ENCODE measurements at places on chromosomes 4 and X.

DNA sequence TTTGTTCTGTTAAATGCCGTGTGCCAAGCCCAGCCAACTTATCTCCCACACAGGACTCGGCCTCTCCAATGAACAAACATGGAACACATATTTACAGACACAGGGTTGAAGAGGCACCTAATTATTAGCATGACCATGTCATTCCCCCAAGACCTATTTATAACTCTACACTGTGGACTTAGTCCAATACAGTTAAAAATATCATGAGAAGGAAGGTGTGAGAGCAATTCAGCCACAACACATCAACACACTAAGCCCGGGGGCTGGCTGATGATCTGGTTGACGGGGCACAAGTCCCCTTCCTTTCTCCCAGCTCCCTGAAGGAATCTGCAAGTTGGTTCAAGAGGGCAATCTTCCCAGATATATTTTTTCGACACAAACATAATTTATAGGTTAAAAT lies 28.1 kb downstream of the MANBA start:
- no peaks in the 10 kb centered on the region for H3K27me3 ChIP-seq
- no peak overlapping the region for H3K4me3 ChIP-seq
- H3K36me3 ChIP-seq, result peaks cover 25% of the 10 kb centered on the region
- DNase-seq, result no peak
- peaks cover 16% of the 10 kb centered on the region for H3K4me1 ChIP-seq
- H3K27ac ChIP-seq, result no peak overlapping the region

DNA sequence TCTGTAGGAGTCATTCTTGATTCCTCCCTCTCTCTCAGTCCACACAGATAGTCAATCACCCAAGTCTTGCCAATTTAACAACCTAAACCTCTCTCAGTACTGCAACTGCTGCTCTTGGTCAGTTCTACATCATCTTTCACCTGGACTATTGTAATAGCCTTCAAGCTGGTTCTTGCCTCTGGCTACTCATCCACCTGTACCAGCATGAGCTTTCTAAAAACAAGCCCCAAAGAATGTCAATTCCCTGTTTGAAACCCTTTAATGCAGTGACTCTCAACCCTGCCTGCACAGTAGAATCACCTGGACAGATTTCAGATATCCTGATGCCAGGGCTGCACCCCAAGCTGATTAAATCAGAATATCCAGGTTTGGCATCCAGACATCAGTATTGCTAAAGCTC lies 48.3 kb downstream of the VGLL1 start:
- H3K4me3 ChIP-seq, result no peak overlapping the region
- no peaks in the 10 kb centered on the region for H3K36me3 ChIP-seq
- no peak overlapping the region for H3K27ac ChIP-seq
- no peak for DNase-seq

DNA sequence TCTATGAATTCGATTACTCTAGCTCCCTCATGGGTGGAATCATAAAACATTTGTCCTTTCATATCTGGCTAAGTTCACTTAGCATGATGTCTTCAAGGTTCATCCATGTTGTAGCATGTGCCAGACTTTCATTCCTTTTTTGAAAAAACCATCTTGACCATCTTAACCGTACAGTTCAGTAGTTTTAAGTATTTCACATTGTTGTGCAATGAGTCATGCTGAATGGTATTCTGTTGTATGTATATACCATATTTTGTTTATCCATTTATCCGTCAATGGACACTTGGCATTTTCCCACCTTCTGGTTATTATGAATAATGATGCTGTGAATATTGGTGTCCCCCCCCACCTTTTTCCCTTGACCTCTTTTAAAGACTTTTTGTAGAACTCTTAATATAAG lies 72.4 kb upstream of the TLR2 start:
- DNase-seq, result no peak
- H3K4me1 ChIP-seq, result peaks cover 26% of the 10 kb centered on the region
- H3K4me3 ChIP-seq, result no peak overlapping the region
- H3K27ac ChIP-seq, result no peak overlapping the region
- H3K36me3 ChIP-seq, result peaks cover 71% of the 10 kb centered on the region

DNA sequence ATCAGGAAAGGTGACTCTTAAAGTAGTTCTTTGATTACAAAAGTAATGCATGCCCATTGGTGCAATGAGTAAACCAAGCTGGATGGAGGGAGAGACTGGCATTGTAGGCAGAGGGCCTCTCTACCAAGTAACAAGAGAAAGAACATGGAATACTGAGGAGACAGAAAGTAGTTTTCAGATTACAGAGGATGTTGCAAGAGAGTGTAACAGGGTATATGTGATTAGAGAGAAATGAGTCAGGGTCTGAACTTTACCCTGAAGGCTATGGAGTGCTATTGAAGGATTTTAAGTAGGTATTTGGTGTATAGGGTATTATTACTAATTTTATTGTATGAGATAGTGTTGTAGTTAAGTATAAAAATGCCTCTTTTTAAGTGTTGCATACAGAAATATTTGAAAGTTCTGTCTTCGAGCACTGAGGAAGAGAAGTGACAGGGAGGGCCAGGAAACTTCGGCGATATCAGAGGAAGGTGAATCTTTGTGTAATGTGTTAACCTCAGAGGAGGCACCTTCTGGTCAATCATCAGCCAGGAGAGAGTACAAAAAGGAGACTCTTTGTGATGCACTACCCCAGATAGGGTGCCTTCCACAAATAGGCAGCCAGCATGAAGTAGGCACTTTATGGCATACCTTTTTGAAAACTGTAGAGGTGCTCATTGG lies 8.2 kb downstream of the NKAP start:
- H3K4me3 ChIP-seq, result no peak overlapping the region
- no peaks in the 10 kb centered on the region for H3K4me1 ChIP-seq
- no peak for DNase-seq
- no peaks in the 10 kb centered on the region for H3K27me3 ChIP-seq
- H3K36me3 ChIP-seq, result peaks cover 17% of the 10 kb centered on the region

- no peak overlapping the region for H3K27ac ChIP-seq
- no peaks in the 10 kb centered on the region for H3K27me3 ChIP-seq
- H3K36me3 ChIP-seq, result peaks cover 1% of the 10 kb centered on the region
- H3K4me3 ChIP-seq, result no peak overlapping the region
- peaks cover 11% of the 10 kb centered on the region for H3K4me1 ChIP-seq
Observed at GRCh38 chrX:15679246-15679645, 14.6 kb upstream of the CLTRN start.

- no peak for DNase-seq
- peak overlapping the region; percentile 89 for H3K27ac ChIP-seq
- peaks cover 21% of the 10 kb centered on the region for H3K36me3 ChIP-seq
- H3K27me3 ChIP-seq, result peaks cover 32% of the 10 kb centered on the region
- peaks cover 34% of the 10 kb centered on the region for H3K4me1 ChIP-seq
Observed at GRCh38 chrX:54808109-54808604, 612 bp downstream of the MAGED2 start.

GRCh38 chr4:87749883-87750282 lies 49.5 kb upstream of the IBSP start:
- H3K4me3 ChIP-seq, result no peak overlapping the region
- no peaks in the 10 kb centered on the region for H3K36me3 ChIP-seq
- no peaks in the 10 kb centered on the region for H3K4me1 ChIP-seq
- H3K27ac ChIP-seq, result no peak overlapping the region

- peaks cover 33% of the 10 kb centered on the region for H3K36me3 ChIP-seq
- no peak for DNase-seq
- peaks cover 26% of the 10 kb centered on the region for H3K4me1 ChIP-seq
Observed at GRCh38 chr4:4420421-4420820, 33.5 kb downstream of the NSG1 start.

DNA sequence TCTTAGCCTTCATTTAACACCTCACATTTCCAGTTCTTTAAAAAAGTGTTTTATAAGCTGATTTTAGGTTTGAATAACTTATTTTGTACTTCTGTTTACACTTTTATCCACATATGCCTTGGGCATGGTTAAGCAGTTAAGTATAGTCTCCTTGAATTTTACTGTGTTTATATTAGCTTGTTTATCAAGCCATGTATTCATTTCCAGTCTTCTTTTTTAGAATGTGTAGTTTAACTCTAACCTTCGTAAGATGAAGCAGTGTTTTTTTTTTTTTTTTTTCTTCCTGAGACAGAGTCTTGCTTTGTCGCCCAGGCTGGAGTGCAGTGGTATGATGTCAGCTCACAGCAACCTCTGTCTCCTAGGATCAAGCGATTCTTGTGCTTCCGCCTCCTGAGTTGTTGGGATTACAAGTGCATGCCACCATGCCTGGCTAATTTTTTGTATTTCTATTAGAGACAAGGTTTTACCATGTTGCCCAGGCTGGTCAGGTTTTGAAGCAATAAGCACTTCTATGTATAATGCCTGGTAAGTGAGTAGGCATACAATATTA lies 42.5 kb downstream of the BMP2K start:
- H3K4me3 ChIP-seq, result no peak overlapping the region
- DNase-seq, result no peak
- no peaks in the 10 kb centered on the region for H3K4me1 ChIP-seq

DNA sequence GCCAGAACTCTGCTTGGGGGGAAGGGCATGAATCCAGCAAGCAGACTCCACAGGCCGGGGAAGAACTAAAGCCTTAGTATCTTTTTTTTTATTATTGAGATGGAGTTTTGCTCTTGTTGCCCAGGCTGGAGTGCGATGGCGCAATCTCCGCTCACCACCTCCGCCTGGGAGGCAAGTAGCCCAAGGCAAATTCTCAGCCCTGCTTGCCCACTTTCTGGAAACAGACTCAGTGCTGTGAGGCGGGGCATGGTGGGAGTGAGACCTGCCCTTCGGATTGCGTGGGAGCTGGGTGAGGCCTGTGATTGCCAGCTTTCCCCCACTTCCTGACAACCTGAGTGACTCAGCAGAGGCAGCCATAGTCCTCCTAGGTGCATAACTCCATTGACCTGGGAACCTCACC lies 348.8 kb downstream of the GASK1B start:
- no peak overlapping the region for H3K4me3 ChIP-seq
- H3K27me3 ChIP-seq, result no peaks in the 10 kb centered on the region
- H3K4me1 ChIP-seq, result no peaks in the 10 kb centered on the region
- H3K27ac ChIP-seq, result no peak overlapping the region

GRCh38 chr4:101187841-101188240 lies 159.5 kb downstream of the PPP3CA start:
- no peak overlapping the region for H3K4me3 ChIP-seq
- H3K4me1 ChIP-seq, result peaks cover 11% of the 10 kb centered on the region
- no peak overlapping the region for H3K27ac ChIP-seq

GRCh38 chrX:47420265-47420664 lies 49.9 kb downstream of the ZNF157 start:
- no peaks in the 10 kb centered on the region for H3K36me3 ChIP-seq
- peak overlapping the region; percentile 60 for H3K27ac ChIP-seq
- H3K4me3 ChIP-seq, result no peak overlapping the region
- DNase-seq, result no peak

DNA sequence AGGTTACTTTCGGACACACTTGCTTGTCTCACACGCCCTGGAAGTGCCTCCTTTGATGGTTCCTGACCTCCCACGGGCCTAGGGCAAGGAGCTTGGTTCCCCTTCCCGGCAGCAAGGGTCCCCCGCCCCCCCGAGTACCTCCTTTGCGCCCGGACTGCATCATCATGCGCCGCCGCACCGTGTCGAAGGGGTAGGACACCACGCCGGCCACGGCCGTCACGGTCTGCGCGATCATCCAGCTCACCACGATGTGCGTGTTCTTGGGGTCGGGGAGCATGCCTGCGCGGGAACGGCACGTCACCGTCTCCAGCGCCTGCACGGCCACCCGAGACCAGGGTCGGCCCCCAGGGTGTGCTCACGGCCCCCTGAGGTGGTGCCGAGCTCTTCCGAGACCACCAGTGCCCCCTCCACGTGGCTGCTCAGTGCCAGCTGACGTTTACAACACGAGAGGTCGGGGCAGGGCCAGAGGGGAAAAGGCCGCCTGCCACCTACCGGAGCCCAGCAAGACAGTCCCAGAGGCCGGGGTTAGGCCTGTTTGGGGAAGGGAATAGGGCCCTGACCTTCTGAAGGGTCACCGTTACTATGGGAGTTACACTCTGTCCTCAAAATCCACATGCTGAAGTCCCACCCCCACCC lies 4.7 kb downstream of the SLC25A6 start:
- H3K27me3 ChIP-seq, result no peaks in the 10 kb centered on the region
- no peak for DNase-seq
- no peak overlapping the region for H3K4me3 ChIP-seq
- peaks cover 53% of the 10 kb centered on the region for H3K36me3 ChIP-seq
- H3K27ac ChIP-seq, result no peak overlapping the region
- peaks cover 35% of the 10 kb centered on the region for H3K4me1 ChIP-seq

DNA sequence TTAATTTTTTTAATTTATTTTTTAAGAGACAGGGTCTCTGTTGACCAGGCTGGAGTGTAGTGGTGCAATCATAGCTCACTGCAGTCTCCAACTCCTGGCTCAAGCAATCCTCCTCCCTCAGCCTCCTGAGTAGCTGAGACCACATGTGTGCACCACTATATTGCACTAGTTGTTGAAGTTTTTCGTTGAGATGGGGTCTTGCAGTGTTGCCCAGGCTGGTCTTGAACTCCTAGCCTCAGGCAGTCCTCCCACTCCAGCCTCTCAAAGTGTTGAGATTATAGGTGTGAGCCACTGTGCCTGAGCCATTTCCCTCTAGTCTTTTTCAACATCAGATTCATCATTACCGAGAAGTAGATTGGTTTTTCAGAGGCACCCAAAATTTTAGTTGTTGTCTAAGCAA lies 165.7 kb downstream of the DCLK2 start:
- no peak for DNase-seq
- no peaks in the 10 kb centered on the region for H3K4me1 ChIP-seq
- H3K4me3 ChIP-seq, result no peak overlapping the region
- H3K27ac ChIP-seq, result no peak overlapping the region
- H3K27me3 ChIP-seq, result peaks cover 9% of the 10 kb centered on the region

GRCh38 chr4:38654273-38654672 lies 9.7 kb upstream of the KLF3 start:
- H3K36me3 ChIP-seq, result peaks cover 10% of the 10 kb centered on the region
- peaks cover 4% of the 10 kb centered on the region for H3K27me3 ChIP-seq
- peak overlapping the region; percentile 60 for H3K4me3 ChIP-seq
- peaks cover 63% of the 10 kb centered on the region for H3K4me1 ChIP-seq

DNA sequence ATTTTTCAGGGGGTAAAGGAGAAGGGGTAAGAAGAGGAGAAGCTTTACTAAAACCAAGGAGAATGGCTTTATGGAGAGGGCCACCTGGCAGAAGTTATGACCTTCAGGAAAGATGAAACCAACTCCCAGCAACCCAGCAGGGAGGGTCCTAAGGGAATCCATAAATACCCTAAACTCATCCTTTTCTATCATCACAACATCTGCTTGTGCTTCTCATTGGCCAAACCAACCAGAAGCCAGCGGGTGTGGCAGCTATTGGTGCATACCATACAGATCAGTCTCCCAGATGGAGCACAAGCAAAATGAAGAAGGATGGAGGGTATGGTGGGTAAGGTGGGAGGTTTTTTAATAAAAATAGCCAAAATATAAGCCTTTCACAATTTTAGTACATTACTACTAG lies 58.5 kb upstream of the ARSJ start:
- no peak overlapping the region for H3K27ac ChIP-seq
- DNase-seq, result no peak
- H3K4me1 ChIP-seq, result peaks cover 8% of the 10 kb centered on the region
- H3K27me3 ChIP-seq, result no peaks in the 10 kb centered on the region

DNA sequence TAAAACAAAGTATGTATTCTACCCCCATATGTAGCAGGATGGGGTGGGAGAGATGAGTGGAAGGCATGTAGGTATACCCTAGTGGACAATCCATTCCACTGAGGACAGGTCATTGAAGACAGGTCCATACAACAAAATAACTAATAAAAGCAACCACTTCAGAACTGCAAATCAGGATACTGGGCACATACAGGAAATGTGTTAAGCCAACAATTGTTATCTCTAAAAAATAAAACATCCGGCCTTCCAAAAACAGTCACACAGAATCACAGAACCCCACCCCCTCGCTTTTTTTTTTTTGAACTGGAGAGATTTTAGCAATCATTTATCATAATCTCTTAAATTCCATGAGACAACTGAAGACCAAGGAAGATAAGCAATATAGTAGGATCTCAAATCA lies 112.9 kb downstream of the FRYL start:
- no peaks in the 10 kb centered on the region for H3K27me3 ChIP-seq
- H3K4me1 ChIP-seq, result peaks cover 19% of the 10 kb centered on the region
- no peak for DNase-seq
- H3K4me3 ChIP-seq, result no peak overlapping the region
- peaks cover 22% of the 10 kb centered on the region for H3K36me3 ChIP-seq
